ENCODE measurements at places on chromosomes 16 and 17.

GRCh38 chr17:79730769-79731483 lies at the start of gene ENPP7:
ENPP7 (plus strand) TSS chr17:79730943; CDS start chr17:79731140, 197 bp downstream.
- DNase-seq = no peak

DNA sequence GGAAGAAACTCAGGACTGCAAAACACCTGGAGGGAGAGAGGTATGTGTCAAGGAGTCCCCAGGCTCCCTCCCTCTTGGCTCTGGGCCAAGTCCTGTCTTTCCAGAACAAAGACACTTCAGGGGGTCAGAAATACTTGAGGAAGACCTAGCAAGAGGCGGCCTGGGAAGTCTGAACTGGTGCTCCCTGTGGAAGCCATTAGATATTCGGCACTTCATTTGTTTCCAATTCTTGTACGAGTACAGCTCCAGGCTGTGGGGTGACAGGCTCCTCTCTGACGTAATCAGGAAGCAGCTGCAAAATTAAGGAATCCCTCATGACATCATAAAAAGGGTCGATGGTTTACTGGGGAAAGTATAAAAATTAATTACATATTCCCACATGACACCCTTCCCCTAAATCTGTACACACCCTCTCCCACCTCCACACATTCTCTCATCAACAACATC lies 108.7 kb downstream of the SMG6 start:
- no peak for DNase-seq

DNA sequence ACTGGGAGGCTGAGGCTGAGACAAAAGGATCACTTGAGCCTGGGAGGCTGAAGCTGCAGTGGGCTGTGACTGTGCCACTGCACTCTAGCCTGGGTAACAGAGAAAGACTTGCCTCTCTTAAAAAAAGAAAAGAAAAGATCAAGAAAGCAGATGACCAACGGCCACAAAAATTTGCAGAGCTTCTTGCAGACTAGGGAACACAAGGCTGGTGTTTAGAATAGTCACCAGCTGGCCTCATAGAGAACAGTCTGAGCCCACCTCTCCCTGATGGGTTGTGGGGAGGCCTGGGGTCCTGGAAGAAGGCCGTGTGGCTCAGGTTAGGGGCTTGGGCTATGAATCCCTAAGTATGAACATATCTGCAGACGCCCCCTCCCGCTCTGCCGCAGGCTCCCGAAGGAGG lies 73.7 kb upstream of the MED9 start:
- no peak for DNase-seq

GRCh38 chr16:65469116-65469515 lies 347.3 kb upstream of the CDH11 start:
- DNase-seq = no peak

DNA sequence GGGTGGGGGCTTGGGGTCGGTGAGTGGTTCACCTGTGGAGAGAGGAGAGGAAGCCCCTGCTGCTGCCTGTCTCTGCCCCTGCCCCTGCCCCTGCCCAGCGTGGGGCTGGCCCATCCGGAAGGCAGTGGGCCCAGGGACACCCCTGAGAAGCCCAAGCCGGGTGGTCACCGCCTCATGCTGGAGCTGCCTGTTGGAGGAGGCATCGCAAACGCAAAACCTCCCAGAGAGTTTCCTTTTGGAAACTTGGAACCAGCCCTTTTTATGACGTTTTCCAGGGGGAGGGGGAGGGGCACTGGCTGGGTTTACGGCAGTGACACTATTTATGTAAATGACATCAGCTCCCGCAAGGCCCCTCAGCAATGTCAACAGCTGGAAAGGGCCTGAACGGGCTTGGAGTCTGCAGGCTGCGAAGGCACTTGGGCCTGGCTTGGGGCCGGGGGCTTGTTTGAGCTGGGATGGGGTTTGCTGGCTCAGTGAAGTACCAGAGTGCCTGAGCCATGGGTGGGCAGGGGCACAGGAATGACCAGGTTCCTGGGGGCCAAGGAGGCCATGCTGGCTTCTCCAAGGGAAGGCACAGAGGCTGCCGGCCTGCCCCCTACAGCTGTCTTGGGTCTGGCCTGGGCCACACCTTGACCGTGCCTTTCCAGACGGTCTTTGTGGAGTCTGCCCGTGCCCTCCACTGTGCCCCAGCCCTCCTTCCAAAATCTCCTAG lies 219.5 kb downstream of the NTN1 start:
- DNase-seq = no peak

DNA sequence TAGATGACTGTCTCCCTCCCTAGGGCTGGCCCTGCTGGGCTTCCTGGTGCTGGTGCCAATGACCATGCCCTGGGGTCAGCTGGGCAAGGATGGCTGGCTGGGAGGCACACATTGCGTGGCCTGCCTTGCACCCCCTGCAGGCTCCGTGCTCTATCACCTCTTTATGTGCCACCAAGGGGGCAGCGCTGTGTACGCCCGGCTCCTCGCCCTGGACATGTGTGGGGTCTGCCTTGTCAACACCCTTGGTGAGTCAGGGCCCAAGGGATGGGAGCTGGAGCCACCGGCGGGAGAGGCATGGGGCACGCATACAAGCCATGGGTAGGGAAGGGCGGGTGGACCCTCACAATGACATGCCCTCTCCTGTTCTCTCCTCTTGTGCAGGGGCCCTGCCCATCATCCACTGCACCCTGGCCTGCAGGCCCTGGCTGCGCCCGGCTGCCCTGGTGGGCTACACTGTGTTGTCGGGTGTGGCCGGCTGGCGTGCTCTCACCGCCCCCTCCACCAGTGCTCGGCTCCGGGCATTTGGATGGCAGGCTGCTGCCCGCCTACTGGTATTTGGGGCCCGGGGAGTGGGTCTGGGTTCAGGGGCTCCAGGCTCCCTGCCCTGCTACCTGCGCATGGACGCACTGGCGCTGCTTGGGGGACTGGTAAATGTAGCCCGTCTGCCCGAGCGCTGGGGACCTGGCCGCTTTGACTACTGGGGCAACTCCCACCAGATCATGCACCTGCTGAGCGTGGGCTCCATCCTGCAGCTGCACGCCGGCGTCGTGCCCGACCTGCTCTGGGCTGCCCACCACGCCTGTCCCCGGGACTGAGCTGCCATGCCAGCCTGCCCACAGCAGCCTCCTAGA lies 2.2 kb downstream of the PAQR4 start:
- no peak for DNase-seq

- DNase-seq = peak; percentile 69
These were observed 4.2 kb upstream of the ATXN7L3 start for GRCh38 chr17:44203731-44204440.

DNA sequence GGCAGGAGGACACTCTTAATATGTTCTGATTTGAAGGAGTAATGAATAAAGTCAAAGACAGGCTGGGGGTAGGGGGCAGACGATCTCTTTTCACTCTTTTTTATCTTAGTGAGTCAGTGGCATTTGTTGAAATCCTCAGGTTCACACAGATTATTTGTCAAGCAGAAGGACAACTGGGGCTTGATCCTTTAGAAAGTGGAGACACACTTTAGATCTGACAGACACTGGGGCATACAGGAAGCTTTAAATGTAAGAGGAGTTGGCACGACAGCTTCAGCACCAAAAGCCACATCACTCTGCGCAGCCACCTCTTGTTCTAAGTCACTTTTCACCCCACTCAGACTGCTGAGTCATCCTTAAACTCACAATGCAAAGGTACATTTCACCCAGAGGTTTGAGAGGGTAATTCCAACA lies 121.5 kb downstream of the STXBP4 start:
- DNase-seq = peak; percentile 13

DNA sequence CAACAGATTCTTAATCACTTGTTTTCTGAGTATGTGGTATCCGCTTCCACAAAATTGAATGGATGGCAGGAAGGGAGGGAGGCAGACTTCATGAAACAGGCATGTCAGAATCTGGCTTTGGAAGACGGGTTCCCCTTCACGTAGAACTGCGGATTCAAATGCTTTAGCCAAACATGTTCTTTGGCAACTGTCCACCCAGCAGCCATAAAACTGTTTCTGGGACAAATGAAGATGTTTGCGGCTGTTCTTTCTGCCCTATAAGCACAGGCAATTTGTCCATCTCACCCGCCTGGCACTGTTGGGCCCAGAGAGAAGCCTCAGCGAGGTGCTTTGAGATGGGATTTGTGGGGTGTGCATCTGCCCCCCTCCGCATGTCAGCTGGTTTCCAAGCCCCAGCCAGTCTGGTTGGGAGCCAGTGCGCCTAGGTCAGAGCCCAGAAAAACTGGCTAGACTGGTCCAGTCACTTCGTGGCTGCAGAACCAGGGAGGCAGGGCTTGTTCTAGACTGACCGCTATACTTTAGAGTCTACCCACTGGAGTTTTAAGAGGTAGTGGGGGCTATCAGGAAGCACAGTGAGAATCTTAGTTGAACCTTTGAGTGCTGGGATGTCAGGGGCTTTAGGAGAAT lies 6.3 kb downstream of the CRHR1 start:
- no peak for DNase-seq

GRCh38 chr16:11819798-11820197 lies 22.7 kb upstream of the ZC3H7A start:
- DNase-seq = no peak

GRCh38 chr17:70542876-70543275 lies 373.5 kb downstream of the KCNJ2 start:
- DNase-seq = no peak

GRCh38 chr17:16927641-16928321 lies 44.1 kb downstream of the TNFRSF13B start:
- DNase-seq = no peak

DNA sequence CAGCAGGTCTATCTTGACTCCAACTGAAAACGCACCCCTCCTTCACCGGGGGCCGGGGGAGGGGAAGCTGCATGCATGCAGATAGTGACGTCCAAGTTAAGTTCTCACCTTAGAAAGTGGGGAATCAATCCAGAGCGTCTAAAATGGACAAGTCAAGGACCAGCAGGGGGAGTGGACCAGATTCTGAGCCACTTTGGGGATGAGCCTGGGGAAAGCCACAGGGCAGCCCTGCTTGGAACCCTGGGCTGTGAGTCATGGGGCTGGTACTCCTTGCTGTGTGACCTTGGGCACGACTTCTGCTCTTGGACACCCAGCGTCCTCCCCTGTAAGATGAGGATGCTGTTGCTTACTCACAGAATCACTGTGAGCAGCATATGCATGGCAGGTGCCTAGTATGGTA lies 9.1 kb downstream of the TNFRSF13B start:
- no peak for DNase-seq

DNA sequence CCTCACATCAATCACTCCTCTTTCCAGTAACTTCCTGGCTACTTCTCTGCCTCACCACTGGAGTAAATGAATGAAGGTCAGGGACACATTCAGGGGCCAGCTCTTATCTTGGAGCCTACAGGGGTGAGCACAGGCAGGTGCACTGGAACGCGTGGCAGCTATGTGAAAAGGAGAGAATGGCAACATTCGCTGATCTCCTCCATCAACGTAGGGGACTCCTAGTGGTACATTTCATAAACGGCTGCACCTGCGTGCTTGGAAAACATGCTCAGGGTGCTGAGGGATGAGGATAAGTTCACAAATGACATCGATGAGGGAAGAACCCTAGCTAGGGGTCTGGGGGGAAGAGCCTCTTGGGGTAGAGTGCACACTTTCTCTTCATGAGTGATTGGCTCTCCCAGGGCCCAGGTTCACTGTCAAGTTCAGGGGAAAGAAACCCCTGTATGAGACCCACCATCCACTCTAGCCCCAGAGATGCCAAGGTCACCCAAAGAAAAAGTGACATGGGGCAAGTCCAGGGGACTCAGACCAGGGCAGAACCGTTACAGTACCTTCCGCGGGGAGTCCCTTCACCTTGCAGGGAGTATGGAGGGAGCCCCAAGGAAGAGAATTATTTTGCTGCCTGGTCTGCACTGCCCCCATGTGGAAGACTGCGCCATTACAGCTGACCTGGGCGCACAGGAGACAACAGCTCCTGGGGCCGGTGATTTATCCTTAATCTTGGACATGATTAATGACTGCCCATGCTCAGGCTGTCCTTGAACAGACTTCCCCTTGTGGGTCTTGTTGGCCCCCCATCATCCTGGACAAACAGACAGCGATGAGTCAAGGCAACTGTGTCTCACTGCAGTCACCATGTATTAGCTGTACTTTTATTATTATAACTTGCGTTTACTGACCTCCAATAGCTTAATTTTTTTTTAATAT lies 30.1 kb downstream of the VAC14 start:
- peak; percentile 70 for DNase-seq

- DNase-seq = no peak
These were observed 16.9 kb downstream of the PECAM1 start for GRCh38 chr17:64373722-64374121.

DNA sequence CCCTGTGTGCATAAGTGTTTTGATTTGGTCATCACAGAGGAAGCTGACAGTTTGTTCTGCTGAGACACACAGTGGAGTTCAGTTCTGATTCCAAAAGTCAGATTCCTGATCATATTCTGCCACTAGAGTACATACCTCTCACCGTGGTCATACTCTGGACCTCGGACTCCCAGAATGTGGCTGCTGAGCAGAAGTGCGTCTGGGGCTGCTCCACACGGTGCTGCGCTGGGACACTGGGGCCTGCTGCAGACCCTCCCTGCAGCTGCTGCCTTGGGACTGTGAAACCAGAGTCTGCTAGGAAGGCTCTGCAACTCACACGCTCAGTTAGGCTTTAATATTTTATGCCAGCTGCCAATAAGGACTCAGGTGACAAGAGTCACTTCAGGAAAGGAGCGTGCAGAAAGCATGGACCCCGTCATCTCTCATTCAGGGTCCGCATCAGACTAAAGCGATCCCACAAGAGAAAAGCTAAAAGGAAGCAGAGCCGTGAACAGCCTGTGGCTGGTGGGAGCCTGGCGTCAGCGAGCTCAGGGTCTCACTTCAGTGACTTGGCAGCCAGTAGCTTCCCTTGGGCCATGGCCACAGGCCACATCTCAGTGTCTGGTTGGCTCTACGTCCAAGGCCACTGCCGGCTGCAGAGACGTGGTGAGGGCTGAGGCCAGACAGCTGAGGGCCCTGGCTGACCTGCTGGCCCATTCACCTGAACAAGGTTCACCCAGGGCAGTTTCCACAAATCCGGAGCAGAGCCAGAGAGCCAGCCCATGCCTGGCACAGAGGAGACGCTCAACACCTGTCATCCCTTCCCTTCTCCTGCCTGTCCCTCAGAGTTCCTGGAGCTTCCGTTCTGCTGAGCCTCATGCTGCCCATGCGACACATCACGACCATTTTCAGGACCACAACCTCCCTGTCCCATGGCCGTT lies 24.7 kb upstream of the KIFC3 start:
- no peak for DNase-seq

GRCh38 chr17:74780443-74781238 lies 4.5 kb upstream of the NAT9 start:
- peak; percentile 34 for DNase-seq

GRCh38 chr16:18983565-18984434 lies at the start of gene TMC7:
TMC7 (plus strand) TSS chr16:18983934; CDS start chr16:18984064, 130 bp downstream.
- peak; percentile 56 for DNase-seq

GRCh38 chr16:31352376-31353115 lies 2.4 kb upstream of the ITGAX start:
- DNase-seq = no peak
